ENCODE measurements at places on chromosomes 3 and 15.

- no peak for DNase-seq
- no peaks in the 10 kb centered on the region for H3K36me3 ChIP-seq
- no peaks in the 10 kb centered on the region for H3K27me3 ChIP-seq
These were observed 219.2 kb downstream of the THSD4 start for GRCh38 chr15:71334434-71334833.

DNA sequence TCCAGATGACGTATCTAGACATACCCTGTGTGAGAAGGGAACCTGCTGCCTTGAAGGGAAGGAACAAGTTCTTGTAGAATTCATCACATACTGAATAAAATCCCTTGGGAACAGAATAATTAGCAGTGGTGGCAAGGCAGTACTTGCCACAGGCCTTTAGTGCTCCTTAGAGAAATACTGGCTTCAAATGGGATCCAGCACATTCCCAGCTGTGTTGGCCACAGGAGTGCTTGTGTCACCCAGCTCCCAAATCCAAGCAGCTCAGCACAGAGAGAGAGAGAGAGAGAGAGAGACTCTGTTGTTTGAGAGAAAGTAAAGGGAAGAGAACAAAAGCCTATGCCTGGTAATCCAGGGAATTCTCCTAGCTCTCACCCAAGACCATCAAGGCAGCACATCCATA, 969.0 kb upstream of the ALCAM start:
- H3K36me3 ChIP-seq: no peaks in the 10 kb centered on the region
- no peak overlapping the region for H3K27ac ChIP-seq
- no peak for DNase-seq
- H3K27me3 ChIP-seq: no peaks in the 10 kb centered on the region
- no peak overlapping the region for H3K4me3 ChIP-seq

GRCh38 chr3:65146179-65146578, 458.4 kb upstream of the ADAMTS9 start:
- no peaks in the 10 kb centered on the region for H3K27me3 ChIP-seq
- no peak overlapping the region for H3K27ac ChIP-seq
- no peaks in the 10 kb centered on the region for H3K36me3 ChIP-seq
- peaks cover 3% of the 10 kb centered on the region for H3K4me1 ChIP-seq
- H3K4me3 ChIP-seq: no peak overlapping the region

DNA sequence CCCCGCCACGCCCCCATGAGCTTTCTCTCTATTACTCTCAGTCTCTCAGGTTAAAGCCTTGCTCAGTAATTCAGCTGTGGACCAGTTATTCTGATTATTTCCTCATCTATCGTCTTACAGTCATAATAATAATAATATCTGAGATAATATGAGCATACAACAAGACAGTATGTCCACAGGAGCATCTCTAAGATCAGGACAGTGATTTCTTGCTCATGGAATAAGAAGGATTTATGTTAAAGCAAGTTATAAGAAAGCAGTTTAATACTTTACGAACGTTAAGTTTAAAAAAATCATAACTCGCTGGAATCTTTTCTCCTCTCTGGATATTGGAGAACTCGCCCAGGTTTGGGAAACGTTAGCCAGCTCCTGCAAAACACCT, 643 bp upstream of the LMCD1 start:
- H3K36me3 ChIP-seq: no peaks in the 10 kb centered on the region
- H3K27ac ChIP-seq: peak overlapping the region; percentile 91
- no peak for DNase-seq
- H3K4me3 ChIP-seq: peak overlapping the region; percentile 67

GRCh38 chr3:52094571-52095485, 38.5 kb upstream of the DUSP7 start:
- DNase-seq: no peak
- H3K27ac ChIP-seq: no peak overlapping the region
- peaks cover 29% of the 10 kb centered on the region for H3K4me1 ChIP-seq
- no peak overlapping the region for H3K4me3 ChIP-seq

- H3K36me3 ChIP-seq: no peaks in the 10 kb centered on the region
- no peaks in the 10 kb centered on the region for H3K4me1 ChIP-seq
- no peak overlapping the region for H3K27ac ChIP-seq
These were observed 276.6 kb downstream of the SHQ1 start for GRCh38 chr3:72571638-72572114.

GRCh38 chr3:126008219-126008618, 39.2 kb downstream of the ROPN1B start:
- peaks cover 6% of the 10 kb centered on the region for H3K36me3 ChIP-seq
- no peak overlapping the region for H3K27ac ChIP-seq
- no peak overlapping the region for H3K4me3 ChIP-seq
- H3K27me3 ChIP-seq: no peaks in the 10 kb centered on the region
